Fibroblast of pulmonary artery (primary cell): ENCODE measurements at places on chromosomes 4 and X.
A peak's percentile ranks its signal among the peaks of the same experiment; 100 is the strongest.

- DNase-seq: peak; percentile 92
These were observed at the start of gene COL4A5 for GRCh38 chrX:108439426-108439942. TSS of gene COL4A5 (plus strand) at chrX:108439838. CDS start at chrX:108440126, 288 bp downstream.

DNA sequence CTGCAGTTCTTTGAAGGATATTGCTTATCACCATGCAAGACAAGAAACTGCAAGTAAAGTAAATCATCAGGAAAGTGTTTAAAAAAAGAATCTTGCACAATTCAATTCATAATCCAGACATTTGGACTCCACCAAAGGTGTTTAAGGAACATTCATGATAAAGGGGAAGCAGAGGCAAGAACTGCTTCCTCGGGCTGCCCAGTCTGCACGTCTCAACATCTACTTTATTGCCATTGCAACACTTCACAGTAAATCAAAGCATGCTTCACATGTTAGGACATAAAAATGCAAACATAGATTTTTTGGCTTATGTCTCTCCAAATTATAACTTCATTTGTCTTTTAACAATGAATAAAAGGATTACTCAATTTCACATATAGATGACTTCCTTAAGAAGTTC, 42.5 kb downstream of the MID1 start:
- DNase-seq: no peak

- no peak for DNase-seq
These were observed 23.0 kb upstream of the GTPBP6 start for GRCh38 chrX:341541-342101.

- peak; percentile 60 for DNase-seq
These were observed 593.8 kb upstream of the SLIT2 start for GRCh38 chr4:19657856-19658255.

DNA sequence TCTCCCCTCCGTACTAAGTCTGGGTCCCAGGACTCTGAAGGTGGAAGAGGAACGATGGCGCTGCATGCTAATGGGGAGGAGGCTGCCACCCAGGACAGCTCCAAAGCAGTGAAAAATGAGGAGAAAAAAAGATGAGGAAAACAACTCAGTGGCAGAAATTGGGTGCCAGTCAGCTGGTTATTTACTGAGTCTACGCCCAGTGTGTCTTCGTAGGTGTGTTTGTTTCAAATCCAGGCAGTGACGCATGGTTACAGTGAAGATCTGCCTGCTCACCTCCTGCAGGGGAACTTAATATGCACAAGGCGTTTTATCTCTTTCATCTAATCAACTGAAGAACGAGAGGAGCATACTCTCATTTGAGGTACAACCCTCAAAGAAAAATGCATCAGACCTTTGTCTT, 70.9 kb upstream of the FBXW7 start:
- no peak for DNase-seq

GRCh38 chr4:173494013-173494970, 35.7 kb downstream of the HAND2 start:
- peak; percentile 67 for DNase-seq

GRCh38 chr4:84615355-84615754, 32.4 kb downstream of the CDS1 start:
- no peak for DNase-seq

GRCh38 chr4:75821966-75822365, 80.3 kb downstream of the PPEF2 start:
- peak; percentile 19 for DNase-seq

- no peak for DNase-seq
These were observed 515.6 kb downstream of the PPARGC1A start for GRCh38 chr4:23374259-23374658.

DNA sequence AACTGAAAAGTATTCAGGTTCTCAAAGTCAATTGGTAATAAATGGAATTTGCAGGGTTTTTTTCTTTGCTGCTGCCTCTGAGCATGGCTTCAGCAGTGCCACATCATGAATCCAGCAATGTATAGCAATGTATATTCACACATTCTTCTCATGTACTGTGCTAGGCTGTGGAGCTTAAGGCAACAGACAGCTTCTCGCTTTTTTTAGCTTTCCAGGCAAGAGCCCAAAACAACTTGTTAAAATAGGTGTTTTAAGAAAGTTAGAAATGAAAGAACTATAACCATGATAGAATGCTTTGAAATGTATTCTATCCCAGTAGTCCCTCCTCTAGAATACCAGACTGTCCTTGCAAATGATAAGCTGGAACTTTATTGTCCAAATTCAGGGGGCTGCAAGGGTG, 30.4 kb downstream of the SMIM43 start:
- DNase-seq: no peak

GRCh38 chr4:157043131-157043530, 32.8 kb upstream of the GLRB start:
- DNase-seq: peak; percentile 43

GRCh38 chr4:155667222-155667567, 547 bp downstream of the GUCY1A1 start:
- DNase-seq: peak; percentile 7

DNA sequence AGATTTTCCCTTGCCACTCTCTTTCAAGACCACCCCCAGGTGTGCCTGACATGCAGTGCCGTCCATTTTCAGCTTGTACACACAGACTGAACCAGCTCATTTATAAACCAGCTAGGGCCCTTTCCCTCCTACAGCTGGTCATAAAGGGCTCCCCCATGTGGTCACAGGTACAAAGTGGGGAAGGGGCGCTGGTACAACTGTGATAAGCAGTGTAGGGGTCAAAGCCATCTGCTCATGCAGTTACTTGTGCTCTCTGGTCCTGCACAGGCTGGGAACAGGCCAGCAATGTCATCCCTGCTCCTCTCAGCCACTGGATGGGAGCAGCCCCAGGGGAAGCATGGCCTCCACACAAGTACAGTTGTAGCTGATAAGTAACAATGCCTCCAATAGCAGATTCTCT, 20.6 kb downstream of the GABRQ start:
- DNase-seq: no peak

GRCh38 chrX:54447461-54447860, 7.3 kb downstream of the TSR2 start:
- peak; percentile 13 for DNase-seq

- DNase-seq: no peak
These were observed 91.3 kb downstream of the LCORL start for GRCh38 chr4:17930256-17930655.

- no peak for DNase-seq
These were observed 336.5 kb downstream of the BMPR1B start for GRCh38 chr4:95093936-95094929.

DNA sequence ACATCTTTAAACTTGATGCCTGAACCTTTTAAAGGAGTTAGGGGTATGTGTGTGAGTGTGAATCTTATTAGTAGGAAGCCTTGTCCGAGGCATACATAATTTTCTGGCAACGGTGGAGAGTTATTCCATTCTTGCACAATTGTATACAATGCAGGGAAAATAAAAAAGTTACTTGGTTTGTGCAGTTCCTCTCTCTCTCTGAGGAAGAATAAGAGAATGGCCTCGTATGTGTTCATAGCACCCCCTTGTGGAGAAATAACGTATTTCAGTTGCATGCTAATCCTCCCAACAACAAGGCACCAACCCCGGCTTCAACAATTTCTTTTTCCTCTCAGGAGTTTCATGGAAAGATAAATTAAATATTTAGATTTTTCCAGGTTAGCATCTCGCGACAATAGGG, 33.7 kb upstream of the FGF13 start:
- peak; percentile 60 for DNase-seq

DNA sequence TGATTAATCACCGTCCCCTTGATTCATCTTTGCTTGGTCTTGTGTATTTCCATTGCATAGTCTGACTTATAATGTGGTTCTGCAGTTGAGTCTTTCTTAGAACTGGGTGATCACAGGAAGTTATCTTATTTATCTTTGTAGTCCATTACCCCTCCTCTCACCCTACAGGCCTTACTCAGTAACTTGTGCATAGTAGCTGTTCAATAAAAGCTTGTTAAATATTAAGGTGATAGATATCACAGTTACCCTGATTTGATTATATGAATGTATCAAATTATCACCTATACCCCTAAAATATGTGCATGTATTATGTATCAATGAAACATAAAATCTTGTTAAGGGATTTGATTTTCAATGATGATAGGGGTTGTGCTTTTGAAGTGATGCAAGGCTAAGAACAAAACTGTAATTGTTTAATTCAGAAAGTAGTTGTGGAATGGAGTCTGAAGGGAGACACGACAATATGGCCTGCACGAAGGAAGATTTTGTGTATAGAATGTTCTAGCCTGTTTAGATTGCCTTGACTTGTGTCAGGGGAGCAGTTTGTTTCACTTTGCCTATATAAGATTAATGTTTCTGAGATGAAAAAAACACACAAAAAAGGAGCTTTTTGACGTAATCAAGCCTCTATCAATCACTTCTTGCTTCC, 132.4 kb upstream of the LIMCH1 start:
- no peak for DNase-seq

DNA sequence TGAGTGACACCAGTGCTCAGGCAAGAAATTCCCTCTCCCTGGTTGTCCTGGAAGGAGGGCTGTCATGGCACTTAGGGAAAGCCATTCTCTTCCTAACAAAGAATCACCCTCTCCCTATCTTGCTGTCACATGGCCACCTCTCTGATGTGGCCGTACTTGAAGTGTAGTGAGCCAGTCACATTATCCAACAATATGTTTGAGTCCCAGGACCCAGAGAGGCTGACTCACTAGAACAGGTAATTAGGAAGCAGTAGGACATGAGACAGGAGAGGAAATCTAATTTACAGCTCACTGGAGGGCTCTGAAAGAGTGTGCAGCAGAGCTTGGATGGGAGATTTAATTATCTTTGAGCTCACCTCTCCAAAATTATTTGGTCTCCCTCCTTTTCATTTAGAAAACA, 299.1 kb downstream of the ARHGAP24 start:
- no peak for DNase-seq

DNA sequence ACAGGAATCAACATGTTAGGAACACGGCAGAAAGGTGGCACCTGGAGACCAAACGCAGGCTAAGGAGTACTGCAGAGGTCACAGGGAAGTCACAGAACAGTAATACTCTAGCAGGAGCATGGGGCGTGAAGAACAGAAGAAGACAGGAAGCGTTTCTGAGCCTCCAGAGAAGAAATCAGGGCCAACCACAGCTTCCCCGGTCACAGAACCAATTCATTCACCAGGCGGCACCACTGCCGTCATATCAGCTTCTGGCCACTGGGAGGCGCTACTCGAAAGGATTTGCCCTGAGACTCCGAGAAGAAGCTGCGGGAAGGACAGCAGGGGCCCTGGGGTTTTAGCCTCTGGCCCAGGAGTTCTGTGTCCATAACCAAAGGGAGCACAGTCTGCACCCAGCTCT, 78.0 kb upstream of the DRD5 start:
- peak; percentile 26 for DNase-seq

DNA sequence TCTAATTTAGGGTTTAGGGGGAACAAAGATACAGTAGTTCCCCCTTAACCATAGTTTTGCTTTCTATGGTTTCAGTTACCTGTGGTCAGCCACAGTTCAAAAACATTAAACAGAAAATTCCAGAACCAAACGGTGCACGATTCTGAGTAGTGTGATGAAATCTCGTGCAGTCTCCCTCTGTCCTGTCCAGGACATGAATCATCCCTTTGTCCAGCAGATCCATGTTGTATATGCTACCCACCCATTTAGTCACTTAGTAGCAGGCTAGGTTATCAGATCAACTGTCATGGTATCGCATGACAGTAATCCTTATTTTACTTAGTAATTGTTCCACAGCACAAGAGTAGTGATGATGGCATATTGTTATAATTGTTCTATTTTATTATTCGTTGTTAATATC, 556.1 kb downstream of the IL1RAPL1 start:
- DNase-seq: peak; percentile 69

GRCh38 chr4:39514888-39515401, 12.3 kb downstream of the UGDH start:
- DNase-seq: peak; percentile 23

- no peak for DNase-seq
These were observed 22.1 kb upstream of the HSD17B10 start for GRCh38 chrX:53456254-53456653.

- DNase-seq: peak; percentile 6
These were observed 128.8 kb downstream of the COMMD8 start for GRCh38 chr4:47334652-47335051.

- peak; percentile 13 for DNase-seq
These were observed 75.8 kb downstream of the STIM2 start for GRCh38 chr4:26936284-26937065.

DNA sequence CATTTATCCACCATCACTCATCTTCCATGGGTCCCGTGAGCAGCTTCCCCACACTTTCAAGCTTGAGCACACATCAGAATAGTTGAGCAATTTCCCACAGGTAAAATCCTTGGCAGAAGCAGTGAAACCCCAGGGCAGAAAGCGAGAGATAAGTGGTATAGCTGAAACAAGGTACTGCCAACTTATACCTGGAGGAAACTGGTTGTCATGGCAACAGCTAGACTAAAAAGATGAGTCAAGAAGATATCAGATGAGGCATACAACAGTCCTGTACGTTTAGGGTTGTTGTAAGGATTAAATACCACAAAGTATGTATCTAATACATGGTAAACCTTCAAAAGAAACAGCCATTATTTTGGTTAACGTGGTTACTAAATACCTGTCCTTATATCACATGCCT, 66.9 kb upstream of the PHOX2B start:
- DNase-seq: no peak

- DNase-seq: no peak
These were observed 225.0 kb upstream of the CXXC4 start for GRCh38 chr4:104719539-104720230.

GRCh38 chr4:146916479-146917076, 29.1 kb downstream of the TTC29 start:
- peak; percentile 72 for DNase-seq

DNA sequence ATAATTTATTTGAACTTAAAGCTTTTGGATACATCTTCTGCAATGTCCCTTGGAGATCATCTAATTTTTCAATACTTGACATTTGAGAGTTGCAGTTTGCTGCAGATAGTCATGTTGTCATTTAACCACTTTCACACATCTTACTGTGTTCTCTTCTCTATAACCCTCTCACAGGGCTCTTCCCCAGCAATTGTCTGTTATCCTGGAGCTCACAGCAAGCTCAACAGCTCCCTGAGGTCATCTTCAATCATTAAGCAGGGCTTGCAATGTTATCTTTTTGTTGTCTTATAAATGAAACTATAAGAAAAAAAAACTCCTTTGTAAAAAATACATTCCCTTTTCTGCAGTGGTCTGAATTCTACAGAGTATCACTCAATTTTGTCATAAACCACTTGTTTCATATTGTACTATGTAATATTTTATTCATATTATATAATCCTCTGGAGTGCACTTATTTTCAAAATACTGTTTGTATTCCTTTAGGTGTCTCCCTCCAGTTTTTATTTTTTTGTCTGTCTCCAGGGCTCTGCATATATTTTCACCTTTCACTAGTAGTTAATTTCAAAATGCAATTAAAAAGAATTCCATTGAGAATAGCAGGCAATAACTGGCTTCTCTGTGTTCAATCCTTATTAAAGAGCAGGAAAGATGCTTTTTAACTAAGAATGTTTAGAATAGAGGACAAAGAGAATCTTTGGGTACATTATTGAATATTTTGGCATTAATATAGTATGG, 106.3 kb upstream of the ARSJ start:
- DNase-seq: no peak

GRCh38 chrX:40683245-40683644, 35.9 kb upstream of the CXorf38 start:
- DNase-seq: no peak

GRCh38 chr4:151184523-151185458, 85.4 kb downstream of the RPS3A start:
- DNase-seq: peak; percentile 72
